Stimulated activated CD4-positive, alpha-beta T cell treated with anti-CD3 and anti-CD28 coated beads, TNF-alpha, amount 100 ng/mL, for 24 hours (primary cell): ENCODE measurements at places on chromosomes 5 and 9.

DNA sequence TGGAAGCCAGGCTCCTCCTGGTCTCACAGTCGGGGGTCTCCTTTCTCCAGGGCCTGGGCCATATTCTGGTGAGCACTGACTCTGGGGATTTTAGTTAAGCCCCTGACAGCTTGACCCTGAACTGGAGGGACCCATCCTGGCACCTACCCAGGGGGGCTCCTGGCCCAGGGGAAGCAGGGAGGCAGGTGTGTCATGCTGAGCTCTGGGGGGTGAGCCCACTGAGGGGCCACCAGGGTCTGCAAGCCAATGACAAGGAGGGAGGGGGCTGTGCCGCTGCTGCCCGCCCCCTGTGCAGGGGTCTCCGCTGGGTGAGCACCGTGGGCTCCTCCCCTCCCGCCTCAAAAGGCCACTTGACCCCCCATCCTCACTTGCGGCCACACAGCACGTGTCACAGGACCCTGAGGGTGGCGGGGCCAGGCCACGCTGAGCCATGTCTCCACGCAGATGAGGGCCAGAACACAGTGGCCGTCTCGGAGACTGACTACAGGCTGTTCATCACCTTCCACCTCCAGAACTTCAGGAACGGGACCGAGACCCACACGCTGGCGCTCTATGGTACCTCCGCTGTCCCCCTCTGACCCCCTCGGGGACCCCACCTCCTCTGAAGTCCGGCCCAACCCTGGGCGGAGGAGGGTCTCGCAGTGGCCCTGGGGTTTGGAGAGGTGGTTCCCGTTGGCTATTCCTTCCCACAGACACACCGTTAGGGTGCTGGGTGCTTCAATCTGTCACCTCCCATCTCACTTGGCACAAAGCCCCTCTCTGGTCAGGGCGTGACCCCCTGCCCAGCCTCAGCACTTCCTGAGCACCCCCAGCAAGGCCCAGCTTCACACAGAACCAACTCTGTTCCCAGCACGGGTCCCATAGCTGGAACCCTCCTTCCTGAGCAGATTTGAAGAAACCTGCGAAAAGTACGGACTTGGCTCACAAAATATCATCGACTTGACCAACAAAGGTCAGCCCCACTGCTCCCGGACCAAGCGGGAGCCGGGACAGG, 2.0 kb downstream of the LCN9 start:
- DNase-seq, result no peak

DNA sequence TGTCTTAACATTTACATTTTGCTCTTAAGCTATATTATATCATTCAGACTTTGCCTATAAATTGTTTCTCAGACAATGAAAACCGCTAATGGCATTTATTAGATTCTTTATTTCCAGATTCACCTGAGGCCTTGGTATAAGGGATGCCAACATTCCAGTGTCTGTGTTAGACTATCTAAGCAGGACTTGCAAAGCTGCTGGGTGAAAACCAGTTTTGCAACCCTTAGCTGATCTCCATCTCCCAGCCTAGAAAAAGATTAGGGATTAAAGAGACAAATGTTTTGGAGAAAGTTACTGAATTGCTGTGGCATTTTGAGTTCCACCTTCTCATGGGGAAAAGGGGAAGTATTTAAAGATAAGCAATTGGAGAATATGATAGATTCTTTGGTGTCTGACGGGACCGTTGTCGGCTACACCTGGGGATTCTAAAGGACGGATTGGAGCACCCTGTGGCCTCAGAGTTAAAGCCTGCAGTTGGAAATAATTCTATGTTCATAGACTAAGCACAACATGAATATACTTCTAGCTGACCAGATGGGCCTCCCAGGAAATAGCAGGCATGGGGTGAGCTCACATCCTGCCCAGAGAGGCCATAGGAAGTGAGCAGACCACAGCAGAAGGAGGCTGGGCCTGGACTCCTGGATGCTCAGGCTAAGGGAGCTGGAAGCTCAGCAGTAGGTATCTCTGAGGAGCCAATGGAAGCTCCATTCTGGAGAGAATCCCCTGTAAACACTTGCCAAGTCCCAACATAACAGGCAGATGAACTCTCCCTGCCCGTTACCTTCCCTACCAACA, 21.8 kb downstream of the ENTREP1 start:
- DNase-seq, result no peak

DNA sequence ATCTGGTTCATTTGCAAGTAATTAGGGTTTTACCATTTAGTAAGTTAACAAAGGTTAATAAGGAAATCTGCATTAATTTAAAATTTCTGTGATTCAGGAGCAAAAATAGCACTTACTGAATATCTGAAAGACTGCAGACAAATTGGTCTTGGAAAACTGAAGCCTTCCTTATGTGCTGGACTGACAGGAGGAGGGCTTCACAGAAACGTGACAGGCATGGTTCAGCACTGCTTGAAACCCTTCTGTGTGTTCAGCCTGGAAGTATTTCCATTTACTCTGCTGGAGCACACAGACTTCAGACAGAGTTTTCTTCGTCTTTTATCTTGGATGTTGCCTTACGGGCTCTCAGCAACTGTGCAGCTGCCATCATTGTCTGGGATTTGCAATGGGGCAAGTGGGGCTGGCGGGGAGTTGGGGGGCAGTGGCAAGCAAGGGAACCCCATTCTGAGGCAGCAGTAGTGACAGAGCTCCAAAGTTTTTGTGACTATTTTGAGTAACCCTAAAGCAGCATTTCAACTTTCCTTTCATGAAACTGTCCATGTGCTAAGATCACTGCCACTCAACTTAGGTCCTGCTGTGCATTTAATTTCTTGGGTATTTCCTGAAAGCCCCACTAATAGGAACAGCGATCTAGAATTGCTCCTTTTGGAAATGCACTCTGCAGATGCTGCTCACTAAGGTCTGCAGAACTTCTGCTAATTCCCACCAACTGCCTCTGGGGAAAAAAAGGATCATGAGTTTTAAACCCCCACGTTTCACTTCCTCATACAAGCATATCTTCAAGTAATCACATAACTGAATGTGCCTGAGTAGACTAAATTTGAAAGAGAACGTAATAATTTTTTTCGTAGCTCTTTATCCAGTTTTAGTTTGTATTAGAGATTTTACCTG, 56.6 kb downstream of the KCNN2 start:
- DNase-seq, result no peak

- DNase-seq, result no peak
Observed at GRCh38 chr9:85508616-85509015, 233.1 kb downstream of the AGTPBP1 start.

GRCh38 chr5:52041842-52042241, 658.6 kb downstream of the ISL1 start:
- DNase-seq, result no peak

DNA sequence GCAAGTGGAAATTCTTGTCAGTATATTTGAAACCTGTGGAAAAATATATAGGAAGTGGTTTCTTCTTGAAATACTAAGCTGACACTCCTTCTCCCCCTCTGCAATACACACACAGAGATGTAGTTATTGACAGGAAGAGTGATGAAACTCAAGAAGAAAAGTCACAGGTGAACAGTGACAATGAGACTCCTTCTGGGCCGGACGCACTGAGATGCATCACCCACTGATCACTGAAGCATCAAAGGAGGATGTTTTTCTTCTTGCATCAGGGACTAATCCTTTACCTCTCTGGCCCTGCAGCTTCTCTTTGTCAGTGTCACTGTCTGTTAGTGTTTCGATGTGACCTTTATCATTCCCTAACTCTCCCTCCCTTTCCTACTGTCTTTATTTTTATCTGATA, 1864.2 kb upstream of the C9orf72 start:
- DNase-seq, result no peak

DNA sequence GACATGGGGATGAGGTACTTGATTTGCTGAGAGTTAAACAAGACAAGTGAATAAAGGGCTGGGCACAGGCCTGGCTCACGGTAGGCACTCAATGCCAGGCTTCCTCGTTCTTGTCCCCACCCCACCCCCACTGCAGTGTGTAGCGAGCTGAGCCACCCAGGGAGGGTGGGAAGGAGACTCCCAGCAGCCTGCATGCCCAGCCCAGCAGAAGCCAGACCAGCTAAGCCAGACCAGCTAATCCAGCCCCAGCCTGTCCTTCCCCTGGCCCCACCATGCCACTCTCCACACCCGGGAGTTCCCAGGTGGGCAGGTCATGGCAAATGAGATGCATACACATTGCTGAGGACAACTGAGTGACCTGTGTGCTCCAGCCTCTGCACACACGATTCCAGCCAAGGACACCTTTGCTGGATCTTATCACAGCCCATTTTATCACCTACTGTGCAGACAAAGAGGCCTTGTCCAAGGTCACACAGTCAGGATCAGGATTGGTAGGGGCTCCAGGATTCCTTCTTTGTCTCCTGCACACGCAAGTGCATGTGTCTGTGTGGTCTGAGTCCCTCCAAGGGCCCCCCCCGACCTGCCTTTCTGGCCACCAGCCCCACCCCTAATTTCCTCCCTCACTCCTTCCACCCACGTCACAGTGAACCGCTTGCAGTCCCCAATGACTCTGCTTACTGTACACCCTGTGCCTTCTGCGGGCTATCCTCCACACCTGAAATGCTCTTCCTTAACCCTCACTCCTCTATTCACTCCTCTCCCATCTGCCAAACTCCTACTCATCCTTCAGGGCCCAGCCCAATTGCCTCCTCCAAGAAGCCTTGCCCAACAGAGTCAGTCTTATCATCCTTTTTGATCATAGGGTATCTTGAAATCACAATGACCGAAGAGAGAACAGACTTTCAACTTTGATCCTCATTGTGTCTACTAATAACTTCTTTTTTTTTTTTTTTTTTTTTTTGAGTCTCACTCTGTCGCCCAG, 26.6 kb downstream of the DUSP1 start:
- no peak for DNase-seq

DNA sequence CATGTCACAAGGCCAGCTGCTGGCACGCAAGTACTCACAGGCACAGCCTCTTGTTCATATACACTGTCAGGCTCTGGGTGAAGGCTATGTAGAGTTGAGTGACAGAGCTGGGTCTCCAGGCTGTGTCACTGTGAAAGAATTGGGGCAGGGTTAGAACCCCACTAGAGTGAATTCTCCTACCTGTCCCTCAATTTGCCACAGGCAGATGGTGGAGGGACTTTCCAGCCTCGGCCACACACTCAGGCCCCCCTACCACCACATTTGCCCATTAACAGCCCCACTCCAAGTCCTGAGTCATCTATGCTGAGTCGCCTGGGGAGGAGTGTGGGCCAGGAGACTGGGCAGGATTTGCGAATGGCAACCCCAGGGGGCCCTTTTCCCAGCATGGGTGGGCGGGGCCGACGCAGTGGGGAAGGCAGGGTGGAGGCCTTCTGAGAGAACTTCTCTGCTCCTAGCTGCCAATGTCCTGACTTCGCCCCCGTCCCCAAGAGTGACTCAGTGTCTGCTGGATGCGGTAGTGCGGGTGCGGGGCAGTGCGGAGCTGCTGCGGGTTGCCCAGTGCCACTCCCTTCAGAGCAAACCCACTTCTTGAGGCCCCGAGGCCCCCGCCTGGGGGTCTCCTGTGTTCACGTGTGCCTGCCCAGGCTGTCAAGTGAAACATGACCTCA, 50.3 kb upstream of the PSD2 start:
- no peak for DNase-seq

- DNase-seq, result no peak
Observed at GRCh38 chr9:115883467-115884329, 269.9 kb upstream of the PAPPA start.

GRCh38 chr9:134966697-134967546, 49.2 kb upstream of the FCN1 start:
- DNase-seq, result no peak

DNA sequence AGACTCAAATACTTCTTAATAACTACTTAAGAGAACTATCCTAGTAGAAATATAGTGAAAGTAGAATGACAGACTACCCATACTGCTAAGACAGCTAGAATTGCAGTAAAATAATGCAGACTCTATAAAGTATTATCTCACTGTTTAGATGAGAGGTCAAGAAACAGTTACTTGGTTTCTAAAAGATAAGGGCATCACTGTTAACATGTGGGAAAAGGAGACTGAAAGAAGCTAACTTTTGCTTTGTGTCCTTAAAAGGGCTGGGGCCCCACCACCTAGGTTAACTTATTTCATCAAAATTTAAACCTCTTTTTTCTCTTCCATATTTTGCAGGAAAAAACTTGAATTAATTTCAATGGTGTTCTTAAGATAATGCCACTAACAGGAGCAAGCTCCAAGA, 204.3 kb downstream of the CNTLN start:
- no peak for DNase-seq

DNA sequence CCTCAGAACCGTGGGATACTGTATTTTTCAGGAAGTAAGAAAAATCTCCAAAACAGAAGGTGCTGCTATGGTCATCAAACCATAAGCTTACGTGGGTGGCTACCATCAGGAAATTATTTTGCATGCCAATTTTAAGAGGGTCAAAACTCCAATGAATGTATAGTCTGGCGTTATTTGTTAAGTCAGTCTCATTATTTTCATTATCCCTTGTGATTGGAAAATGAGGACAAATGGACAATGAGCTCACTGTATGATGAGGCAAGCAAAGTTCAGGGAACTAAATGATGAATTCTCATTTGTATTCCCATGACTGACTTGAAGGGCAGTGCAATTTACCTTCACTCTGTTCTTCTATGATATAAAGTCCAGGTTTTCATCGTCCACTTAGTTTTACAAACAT, 17.6 kb downstream of the PUM3 start:
- DNase-seq, result no peak

- DNase-seq, result no peak
Observed at GRCh38 chr9:20729523-20729922, 45.5 kb downstream of the FOCAD start.

DNA sequence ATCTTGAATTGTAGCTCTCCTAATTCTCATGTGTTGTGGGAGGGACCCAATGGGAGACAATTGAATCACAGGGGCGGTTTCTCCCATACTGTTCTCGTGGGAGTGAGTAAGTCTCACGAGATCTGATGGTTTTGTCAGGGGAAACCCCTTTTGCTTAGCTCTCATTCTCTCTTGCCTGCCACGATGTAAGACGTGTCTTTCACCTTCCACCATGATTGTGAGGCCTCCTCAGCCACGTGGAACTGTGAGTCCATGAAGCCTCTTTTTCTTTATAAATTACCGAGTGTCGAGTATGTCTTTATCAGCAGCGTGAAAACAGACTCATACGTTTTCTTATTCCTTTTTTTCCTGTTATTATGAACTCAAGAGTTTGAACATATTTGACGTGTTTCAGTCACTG, 39.1 kb downstream of the RETREG1 start:
- no peak for DNase-seq

- no peak for DNase-seq
Observed at GRCh38 chr9:13109781-13110180, 169.7 kb downstream of the MPDZ start.

- DNase-seq, result no peak
Observed at GRCh38 chr9:77714077-77714549, 66.0 kb upstream of the GNA14 start.
